ENCODE measurements at places on chromosomes 4 and X.

DNA sequence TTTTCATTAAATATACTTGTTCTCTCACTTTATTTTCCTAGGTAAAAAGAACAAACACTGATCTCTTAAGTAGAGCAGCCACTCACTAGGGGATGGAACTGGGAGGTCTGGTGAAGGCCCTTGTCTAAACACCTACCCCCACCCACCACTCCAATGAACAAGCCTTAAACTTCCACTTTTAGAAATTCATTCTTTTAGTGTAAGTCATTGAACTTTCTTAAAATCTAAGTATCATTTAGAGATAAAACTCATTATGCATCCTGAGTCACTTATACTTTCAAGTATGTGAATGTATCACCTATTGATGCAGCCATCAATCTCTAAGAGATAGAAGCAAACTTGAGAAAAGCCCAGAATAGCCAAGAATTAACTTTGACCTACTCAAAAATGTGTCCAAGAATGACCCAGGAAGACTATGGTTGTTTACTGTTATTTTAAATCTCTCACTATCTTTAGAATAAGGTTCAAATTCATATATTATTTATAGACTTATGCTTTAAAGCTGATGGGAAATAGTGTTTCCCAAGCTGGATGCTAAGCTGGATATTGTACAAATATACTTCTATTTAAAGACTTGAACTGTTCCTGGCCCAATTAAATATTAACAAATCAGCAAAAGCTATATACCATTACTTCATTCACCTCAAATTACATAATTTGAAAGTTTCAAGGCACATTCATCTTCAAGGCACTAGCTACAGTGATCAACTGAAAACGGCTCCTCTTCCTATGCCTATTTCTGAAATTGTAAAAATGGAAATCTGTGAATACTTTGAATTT is 49.5 kb downstream of the CAMK2D start:
- DNase-seq, result no peak

GRCh38 chrX:55005256-55005655 is 5.1 kb downstream of the APEX2 start:
- no peak for DNase-seq

GRCh38 chr4:169071747-169072146 is 61.7 kb upstream of the CBR4 start:
- DNase-seq, result peak; percentile 48

DNA sequence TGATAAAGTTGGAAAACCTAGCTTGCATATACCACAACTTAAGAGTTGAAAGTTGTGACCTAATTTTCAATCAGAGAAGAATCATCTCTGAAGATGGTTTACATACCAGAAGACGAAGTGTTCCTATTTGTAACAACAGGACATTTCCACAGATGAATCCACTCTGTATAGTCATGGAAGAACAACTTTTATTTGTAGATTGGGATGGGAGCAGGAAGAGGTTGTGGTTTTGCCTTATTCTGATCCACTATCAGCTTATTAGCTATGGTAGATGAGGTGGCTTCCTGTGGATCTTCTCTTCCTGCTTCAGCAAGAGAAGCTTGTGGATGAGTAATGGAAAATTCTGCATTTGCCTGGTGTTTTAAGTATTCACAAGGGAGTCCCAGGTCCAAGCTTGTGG is 18.6 kb upstream of the SUPT20HL1 start:
- DNase-seq, result peak; percentile 76

GRCh38 chr4:158786955-158787354 is 18.1 kb downstream of the FNIP2 start:
- DNase-seq, result no peak

GRCh38 chr4:78806943-78807460 is 30.9 kb downstream of the BMP2K start:
- no peak for DNase-seq

GRCh38 chr4:85489273-85489981 is 14.5 kb downstream of the ARHGAP24 start:
- peak; percentile 46 for DNase-seq

DNA sequence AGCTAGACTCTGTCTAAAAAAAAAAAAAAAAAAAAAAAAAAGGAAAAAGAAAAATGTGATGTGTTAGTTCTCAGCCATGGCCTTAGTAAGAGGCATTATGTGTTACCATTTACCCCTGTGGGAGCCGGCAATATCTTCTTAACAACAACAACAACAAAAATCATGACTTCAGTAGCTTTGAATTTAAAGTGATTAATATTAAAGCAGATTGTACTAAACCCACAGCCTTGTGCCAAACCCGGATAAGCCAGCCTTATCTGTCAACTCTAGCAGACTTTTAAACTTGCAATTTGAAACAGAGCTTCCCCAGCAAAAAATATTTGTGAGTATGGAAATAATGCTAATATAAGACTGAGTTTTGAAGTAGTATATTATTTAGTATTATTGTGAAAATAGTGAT is 462.1 kb upstream of the GNPDA2 start:
- DNase-seq, result no peak

All from astrocyte of the spinal cord (primary cell).